ENCODE measurements at places on chromosomes 3 and 15.

DNA sequence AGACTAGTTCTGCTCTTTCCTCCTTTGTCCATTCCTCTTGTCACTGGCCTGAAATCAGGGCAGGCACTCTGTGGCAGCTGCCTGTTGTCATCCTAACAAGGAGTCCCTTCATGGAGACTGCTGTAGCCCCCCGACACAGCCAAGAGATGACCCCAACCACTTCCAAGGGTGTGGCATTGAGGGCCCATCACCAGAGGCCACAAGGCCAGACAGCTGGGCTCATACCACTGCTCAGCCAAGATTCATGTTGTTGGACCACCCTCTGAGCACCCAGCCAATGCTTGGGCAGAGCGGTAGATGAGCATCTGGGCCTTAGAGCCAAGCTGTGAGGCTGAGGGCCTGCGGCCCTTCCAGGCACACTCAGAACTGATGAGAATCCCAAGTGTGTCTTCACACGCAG is 85.4 kb downstream of the EPHB1 start:
- no peak for DNase-seq

- DNase-seq = no peak
These were observed 10.7 kb downstream of the KLF15 start for GRCh38 chr3:126346466-126346865.

- no peak for DNase-seq
These were observed 3.2 kb downstream of the ISG20 start for GRCh38 chr15:88641959-88642452.

DNA sequence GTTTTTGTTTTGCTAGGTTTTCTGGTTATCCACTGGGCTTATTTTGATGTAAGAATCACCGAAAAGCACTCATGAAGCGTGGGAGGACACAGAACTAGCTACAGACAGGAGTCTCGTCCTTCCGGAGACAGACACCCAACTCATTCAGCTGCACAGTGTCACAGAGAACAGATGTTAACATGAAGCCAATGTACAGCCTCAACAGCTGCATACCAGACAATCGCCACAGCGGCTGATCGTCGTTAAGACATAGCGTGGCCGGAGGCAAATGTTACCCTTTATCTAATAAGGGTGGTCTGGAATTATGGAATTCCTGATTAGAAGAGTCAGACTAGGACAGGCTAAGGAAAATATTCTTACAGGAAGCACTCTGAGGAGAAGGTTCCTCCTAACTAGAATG is 1.1 kb upstream of the PYGO1 start:
- peak; percentile 27 for DNase-seq

DNA sequence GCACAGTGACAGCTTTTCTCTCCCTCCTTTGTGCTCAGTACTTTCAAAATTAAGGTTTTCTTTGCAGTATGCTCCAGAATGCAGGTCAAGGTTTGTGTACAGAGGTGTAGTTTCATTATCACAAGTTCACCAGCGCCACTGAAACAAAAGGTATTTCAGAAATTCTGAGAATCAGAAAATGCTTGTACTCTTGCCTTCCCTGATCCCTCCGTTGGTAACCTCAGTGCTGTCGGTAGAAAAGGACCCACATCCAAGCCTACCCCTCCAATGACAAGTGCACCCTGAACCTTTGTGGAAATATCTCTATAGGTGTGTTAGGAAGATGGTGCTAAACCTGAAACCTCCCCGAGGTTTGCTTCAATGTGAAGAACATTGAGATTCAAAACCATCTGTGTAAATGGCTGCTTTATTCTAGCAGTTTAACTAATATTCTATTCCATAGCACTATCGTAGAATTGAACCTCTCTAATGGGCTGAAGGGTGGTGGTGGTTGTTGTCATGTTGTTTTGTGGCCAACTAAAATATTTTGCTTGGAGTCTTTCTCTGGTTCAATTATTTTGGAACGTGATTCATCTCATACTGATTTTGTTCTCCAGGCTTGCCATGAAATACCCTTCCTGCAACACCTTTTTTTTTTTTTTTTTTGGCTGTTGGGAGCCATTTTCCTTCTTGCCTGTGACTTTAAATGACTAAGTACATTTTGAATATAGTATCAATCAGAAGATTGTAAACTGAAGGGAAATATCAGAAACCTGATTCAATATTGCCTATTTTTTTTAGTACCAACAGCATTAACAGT is 20.7 kb downstream of the ZBTB38 start:
- DNase-seq = no peak

DNA sequence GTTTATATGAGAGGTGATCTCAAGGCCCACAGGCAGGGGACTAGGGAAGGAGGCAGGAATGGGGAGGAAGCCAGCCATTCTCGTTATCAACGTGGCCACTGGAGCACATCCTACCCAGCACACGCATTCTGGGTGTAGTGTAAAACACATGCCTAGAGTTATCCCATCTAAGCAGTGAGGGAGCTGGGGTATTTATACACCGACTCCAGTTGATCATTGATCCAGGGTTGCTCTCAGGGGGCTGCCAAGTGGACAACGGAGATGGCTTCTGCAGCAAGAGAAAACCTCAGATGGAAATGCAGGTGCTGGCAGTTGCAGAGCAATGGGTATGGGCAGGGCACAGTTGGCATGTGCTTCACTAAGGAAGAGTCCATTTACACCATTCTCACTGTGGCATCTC is 30.4 kb upstream of the SYNM start:
- no peak for DNase-seq

DNA sequence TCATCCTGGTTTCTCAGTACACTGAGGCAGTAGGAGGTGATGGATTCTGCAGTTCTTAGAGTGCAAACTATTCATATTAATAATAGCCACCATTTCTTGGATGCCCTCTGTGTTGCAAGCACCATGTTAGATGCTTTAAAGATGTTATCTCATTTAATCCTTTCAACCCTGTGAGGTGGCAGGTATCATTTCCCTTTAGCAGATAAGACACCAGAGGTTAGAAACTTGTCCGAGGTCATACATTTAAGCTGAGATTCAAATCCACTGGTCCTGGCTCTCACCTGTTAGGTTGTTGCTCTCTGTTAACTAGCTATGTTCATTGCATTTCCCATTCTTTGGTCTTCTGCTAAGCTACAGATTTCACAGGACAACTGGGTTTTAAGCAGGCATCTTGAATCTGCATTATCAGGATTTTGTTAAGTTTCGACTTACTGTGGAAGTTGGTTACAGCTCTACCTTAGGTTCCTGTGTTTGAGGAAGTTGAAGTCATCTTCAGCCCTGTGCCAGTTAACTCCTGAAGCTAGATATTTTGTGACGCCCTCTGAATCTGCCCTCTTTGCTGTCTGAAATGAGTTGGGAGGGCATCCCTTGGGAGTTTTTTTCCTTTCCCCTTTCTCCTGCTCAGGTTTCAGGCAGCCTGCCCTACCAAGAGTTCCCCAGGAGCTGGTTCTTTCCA is 6.4 kb downstream of the PDE8A start:
- no peak for DNase-seq

DNA sequence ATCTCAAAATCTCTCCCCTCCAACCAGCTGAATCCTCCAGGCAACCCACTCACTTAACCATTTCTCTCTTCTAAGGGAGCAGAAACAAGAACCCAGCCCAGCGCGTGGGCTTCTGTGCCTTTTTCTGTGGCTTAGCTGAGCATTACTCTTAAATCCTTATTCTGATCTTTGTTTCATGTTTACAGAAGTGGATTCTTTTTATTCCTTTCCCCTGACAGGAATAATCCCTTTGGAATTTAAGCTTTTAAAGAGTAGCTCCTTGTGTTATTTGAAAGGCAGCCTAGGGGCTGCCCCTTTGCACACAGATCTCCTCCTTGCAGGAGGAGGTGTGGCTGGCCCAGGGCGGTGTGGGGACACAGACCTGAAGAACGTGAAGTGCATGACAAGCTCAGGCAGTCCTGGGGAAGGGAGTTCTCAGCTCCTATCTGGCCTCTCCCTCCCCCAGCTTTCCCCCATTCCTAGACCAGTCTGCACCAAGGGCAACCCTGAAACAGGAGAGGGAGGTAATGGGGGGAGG is 77.1 kb upstream of the UBE2E1 start:
- DNase-seq = no peak

DNA sequence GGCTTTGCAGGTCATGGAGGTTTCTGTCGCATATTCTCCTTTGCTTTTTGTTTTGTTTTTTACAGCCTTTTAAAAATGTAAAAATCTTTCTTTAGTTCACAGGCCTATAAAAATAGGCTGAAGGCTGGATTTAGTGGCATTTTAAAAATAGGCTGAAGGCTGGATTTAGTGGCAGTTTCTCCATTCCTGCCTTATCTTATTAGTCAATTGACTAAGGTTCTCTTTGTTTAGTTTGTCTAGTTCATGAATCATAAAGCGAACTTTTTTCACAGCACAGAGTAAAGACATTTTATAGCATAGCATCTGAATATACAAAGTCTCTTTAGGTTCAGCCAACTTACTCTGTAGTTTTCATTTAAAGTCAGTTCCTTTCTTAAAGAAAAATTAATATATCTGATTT is 31.4 kb downstream of the AP4E1 start:
- DNase-seq = no peak

- no peak for DNase-seq
These were observed 61.0 kb downstream of the POLR2M start for GRCh38 chr15:57767481-57767880.

GRCh38 chr3:49173116-49173791 is 1.9 kb downstream of the KLHDC8B start:
- peak; percentile 74 for DNase-seq

DNA sequence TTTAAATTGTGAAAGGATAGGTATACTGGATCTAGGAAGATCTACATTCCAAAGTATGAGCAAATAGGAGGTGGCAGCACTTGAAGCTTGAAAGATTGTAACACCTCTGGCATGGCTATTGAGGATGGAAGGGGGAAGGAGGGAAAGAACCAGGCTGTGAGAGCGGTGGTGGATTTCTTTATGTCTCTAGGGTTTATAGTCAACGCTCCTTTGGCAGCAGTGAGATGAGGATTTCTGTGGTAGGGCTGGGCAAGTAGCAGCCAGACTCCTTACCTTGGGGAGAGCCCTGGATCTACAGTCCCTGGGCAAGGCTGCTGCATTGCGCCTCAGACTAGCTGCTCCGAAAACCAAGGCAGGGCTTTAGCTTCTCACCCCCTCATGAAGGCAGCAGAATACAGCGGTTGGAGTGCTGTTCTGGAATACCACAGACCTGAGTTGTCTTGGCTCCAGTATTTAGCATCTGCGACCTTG is 53.2 kb downstream of the MEF2A start:
- DNase-seq = no peak

DNA sequence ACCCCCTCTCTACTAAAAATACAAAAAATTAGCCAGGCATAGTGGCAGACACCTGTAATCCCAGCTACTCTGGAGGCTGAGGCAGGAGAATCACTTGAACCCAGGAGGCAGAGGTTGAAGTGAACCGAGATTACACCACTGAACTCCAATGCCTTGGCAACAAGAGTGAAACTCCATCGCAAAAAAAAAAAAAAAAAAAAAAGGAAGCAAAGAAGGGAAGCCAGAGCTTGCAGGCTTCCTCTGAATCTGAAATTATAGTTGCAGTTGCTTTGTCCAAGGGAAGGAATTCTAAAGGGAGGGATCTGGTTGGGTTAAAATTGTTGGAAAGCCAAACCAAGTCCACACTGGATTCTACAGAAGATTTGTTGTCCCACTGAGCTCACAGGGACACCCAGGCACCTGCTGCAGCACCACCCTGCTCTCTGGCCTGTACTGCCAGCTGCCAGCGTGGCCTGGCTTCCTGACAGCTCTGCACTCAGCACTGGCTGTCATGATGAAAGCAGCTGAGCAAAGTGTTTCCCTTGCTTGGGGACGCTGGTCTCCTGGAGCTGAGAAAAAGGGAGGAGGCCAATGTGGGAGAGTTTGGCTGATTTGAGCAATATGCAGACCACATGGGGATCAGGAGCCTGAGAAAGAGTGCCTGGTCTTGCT is 88.8 kb upstream of the HES1 start:
- DNase-seq = no peak

DNA sequence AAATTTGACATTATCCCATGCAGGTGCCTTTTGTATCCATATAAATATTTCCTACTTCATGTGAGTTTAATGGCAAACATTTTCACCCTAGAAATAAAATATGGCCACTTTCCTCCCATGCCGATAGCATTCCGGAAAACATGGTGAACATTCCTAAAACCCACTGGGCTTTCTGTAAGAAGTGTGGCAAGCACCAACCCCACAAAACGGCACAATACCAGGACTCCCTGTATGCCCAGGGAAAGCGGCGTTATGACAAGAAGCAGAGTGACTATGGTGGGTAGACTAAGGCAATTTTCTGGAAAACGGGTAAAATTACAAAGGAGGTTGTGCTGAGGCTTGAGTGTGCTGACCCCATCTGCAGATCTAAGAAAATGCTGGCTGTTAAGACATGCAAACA is 7.6 kb downstream of the ANXA2 start:
- DNase-seq = no peak

DNA sequence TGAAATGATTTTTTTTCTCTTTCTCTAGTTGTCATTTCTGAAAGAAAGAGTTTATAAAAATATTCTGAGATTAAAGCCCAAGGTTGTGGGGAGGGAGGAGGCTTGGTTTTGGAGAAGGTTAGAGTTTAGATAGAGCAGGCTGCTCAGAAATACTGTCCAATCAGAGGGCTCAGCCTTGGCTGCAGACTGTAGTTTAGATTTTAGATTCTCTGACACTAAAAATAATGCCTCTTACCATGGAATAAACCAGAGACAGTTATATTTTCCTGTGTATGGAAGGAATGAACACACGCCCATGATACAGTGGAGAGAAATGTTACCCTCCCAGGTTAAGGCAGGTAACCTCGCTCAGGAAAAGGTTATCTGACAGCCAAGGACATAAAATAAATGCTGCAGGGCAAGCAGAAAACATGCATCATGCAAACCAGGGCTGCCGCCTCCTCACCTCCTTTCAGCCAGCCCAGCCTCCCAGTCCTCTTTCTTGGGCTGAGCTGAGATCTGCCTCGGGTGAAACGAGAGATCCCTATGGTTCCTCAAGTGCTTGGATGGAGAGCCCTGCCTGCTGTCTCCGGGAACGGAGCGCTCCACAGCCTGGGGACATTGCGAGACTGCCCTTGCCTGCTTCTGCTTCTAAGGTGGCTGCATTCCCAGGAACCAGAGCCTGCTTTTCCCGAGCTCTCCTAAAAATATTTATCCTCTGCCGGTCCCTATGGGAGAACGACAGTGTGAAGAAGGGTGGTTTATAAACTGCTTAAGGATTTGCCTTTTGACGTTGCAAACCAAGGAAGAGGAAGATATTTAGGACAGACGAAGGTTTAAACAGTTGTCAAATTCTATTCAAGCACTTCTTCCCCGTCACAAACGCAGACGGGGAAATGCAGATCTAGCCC is 848 bp downstream of the NCEH1 start:
- DNase-seq = peak; percentile 10

DNA sequence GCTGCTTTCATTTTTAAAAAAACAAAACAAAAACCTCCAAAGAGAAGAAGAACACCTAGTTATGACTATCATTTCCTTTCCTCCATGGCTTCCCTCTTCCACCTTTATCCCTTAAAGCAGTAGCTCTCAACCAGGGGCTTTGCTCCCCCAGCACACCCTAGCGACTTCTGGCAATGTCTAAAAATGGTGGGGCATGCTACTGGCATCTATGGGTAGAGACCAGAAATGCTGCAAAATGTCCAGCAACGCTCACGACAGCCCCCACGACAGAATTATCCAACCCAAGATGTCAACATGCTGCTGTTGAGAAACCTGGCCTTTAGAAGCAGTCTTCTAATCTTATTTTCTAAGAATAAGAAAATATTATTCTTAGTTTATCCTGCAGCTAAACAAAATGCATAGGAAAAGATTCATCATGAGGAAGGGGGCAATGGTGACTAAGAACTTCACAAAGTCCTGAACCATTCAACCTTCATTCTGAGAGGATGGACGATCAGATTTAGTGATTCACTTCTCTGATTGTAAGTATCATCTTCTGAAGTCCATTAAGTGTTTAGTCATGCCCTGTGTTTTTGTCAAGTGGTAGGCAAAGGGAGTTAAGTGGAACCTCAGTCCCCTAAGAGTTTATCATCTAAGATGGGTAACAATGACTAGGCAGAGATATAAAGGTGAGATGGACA is 81.7 kb downstream of the CCNL1 start:
- no peak for DNase-seq
